Neural crest cell (in vitro differentiated cells): ENCODE measurements at places on chromosomes 4 and X. TPM values are rescaled to one million over a fixed set of nuclear protein-coding genes. Genes with fewer than 3 reads are reported as not detected.

The CYLC1 gene
- total RNA-seq, result not detected in 2 replicates

The FRAS1 gene
- total RNA-seq, result 8.4 and 9.3 TPM in 2 replicates

The PCDH19 gene
- total RNA-seq, result 30.2 and 33.3 TPM in 2 replicates

The ANXA3 gene
- total RNA-seq, result 0.39 TPM in 1 of 2 replicates, not detected in the other

The PNMA6F gene
- not detected in 2 replicates for total RNA-seq

DNA sequence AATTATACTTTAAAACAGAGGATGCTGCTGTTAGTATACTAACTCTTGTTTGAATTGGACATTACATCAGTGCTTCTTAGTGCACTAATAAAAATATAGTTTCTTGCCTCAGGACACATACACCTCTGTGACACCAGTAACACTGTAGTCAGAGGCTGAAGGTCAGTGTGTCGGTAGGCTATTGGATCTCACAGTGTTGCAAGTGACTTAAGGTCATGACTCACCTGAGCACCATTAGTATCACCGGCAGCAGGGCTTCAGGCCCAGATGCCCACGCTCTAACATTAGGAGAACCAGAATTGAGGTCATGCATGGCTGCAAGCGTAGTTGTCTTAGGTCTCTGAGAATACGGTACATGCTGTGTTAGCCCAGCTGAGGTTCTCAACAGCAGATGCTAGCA lies 15.2 kb downstream of the ETDC start:
- DNase-seq, result no peak

GRCh38 chrX:13026877-13027652 lies 17.4 kb downstream of the FAM9C start:
- no peak for DNase-seq

DNA sequence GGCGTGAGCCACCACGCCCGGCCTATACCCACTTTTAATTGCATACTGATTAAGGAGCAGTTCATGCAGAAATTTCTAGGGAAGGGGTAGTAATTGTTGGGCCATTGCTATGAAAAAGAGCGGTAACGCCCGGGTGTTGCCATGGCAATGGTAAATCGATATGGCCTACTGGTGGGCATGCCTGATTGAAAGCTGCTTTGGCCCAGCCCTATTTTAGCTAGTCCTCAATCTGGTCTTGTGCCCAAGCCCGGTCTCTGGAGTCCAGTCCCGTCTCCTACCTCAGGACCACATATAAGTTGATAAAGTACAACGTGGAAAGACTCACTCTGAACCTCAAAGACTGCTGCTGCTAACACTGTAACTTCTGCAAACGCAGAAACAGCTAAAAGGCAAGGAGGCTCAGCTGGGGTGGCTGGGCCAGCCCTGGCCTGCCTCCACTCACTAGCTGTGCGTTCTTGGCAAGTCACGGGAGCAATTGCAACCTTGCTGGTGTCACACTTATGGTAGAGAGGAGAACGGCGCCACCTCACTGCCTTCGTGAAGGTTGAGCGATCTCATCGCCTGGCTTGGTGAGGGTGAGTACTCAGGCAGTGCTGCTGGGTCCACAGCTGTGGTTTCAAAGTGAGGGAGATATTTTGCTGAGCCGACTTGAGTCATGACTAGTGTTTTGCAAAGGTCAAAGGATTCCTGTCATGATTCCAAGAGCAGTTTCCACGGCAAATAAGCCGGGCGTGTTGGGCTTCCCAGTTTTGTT lies 57.0 kb upstream of the GRPEL1 start:
- DNase-seq, result no peak

GRCh38 chr4:86718152-86718551 lies 124.0 kb downstream of the PTPN13 start:
- no peak for DNase-seq
